ENCODE measurements at places on chromosomes 3 and 15.

GRCh38 chr3:44890258-44890657 is 15.8 kb downstream of the TGM4 start:
- no peak for DNase-seq

DNA sequence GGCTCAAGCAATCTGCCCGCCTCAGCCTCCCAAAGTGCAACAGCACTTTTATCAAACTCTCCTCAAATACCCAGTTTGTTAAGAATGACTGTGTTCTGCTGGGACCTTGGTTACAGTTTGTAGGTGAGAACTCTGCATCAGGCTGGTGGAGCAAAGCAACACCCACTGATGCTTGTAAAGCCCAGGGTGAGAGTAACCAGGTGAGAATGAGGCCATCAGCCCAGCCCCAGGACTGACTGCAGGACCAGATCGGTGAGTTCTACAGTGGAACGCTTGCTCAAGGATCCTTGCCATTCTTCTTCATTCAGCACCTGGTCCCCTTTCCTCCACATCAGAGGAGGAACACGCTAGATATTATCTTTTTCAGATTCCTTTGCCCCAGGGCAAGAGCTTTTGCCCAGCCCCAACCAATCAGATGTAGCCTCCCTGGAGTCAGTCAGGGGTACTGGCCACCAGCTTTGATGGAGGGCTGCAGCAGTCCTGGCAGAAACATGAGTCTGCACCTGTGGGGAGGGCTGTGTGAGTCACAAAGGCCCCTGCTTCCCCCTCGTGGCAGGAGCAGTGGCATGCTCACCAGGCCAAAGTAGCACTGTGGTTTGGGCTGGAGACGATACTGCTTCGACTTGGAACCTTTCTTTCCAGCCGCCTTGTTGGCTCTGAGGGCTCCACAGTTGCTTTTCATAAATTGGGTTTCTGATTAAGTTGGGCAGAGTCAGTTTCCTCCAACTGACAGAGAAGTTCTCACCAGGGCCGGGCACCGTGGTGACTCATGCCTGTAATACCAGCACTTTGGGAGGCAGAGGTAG is 3.5 kb upstream of the SHISA5 start:
- peak; percentile 79 for DNase-seq

GRCh38 chr3:195820901-195821300 is 9.2 kb upstream of the MUC4 start:
- DNase-seq, result no peak

- DNase-seq, result no peak
These were observed 233.0 kb downstream of the EPHA3 start for GRCh38 chr3:89340408-89340807.

GRCh38 chr3:156246961-156247725 is 126.8 kb downstream of the KCNAB1 start:
- DNase-seq, result no peak
